NCI-H1092 (cell line): ENCODE measurements at places on chromosomes 1 and 21.
A peak's percentile ranks its signal among the peaks of the same experiment; 100 is the strongest.

DNA sequence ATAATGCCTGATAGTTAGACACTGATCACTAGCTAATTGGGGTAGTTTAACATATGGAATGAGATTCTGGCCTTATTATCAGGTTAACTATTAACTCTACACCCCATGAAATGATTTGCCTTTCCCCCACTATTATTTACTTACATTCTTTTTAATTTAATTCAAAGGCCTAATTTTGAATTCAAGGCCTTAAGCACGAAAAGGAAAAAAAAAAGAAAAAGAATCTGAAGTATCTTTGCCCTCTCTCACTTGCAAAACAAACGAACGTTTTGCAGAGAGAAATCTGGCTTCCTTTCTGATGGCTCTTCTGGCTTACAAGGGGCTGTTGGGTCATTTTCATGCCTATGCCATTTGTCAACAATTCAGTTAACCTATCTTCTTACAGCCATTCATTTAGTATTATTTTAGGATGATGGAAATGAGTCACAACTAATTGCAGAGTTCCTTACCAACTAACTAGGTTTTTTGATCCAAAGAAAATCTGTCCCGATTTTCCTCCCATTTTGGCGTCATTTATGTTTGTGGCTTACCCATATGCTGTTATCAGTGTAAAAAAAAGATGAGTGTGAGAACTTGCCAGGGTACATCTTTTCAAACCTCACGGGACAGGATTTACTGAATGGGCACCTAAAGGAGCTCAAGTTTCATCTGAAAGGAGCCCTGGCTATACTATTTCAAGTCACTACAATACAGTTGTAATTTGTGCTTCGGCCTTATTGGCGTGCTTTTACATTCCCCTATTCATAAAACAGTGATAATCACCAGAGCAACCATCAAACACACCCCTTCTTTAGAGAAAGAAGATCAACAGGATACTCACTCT lies 1.9 kb upstream of the ERRFI1 start:
- no peak for DNase-seq

DNA sequence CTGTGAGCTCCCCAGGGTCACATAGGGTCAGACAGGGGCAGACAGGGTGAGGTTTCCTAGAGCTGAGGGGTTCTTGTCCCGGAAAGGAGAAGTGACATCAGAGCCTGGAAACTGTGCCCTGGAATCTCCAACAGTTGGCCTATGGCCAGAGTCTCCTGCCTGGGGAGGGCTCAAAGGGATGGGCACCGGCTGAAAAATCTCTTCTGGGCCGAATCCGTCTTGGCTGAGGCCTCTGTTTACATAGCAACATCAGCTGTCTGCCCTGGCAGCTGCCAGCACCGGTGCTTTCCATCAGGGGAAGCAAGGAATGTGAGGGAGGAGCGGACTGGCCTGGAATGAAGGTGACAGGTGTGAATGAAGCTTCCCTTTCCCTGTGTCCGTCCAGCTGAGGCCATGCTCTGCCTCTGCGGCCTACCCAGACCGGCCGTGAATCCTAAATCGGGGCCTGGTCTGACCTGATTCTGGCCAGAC lies 30.7 kb downstream of the VASH2 start:
- peak; percentile 68 for DNase-seq

DNA sequence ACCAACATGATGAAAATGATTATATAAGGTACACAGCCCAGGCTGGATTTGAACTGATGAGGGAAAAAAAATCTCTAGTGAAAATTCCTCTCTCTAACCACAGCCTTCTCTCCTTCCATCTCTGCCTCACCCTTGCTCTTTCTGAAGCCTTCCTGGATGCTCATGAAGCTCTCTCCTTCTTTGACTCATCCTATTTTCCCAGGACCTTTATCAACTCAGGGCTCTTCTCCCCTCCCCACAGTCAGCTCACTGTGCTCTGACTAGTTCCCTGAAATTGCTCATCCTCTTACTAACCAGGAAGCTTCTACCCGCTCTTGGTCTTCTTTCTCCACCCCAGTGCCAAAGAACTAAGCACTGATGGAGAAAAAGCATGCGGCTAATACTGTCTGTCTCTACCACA lies 46.4 kb upstream of the ERG start:
- no peak for DNase-seq

DNA sequence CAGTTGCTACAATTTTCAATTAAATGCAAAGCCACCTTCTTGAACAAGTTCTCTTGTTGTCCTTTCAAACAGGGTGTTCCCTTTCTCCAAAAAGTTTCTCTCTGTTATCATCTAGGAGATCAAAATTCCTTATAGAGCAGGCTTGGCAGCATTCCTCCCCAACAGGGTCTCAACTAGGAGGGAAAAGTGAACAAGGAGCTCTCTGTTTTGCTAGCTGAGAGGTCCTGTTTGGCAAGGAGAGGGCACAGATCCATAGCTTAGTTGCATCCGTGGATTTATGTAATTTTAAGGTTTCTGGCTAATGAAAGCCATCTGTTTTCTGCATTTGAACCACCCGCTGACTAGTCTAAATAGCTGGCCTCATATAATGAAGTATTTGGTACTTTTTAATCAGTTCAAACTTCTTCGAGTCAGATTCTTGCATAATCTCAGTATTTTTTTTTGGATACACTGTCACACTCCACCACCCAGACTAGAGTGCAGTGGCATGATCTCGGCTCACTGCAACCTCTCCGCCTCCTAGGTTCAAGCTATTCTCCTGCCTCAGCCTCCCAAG lies 54.0 kb downstream of the APP start:
- DNase-seq, result no peak

DNA sequence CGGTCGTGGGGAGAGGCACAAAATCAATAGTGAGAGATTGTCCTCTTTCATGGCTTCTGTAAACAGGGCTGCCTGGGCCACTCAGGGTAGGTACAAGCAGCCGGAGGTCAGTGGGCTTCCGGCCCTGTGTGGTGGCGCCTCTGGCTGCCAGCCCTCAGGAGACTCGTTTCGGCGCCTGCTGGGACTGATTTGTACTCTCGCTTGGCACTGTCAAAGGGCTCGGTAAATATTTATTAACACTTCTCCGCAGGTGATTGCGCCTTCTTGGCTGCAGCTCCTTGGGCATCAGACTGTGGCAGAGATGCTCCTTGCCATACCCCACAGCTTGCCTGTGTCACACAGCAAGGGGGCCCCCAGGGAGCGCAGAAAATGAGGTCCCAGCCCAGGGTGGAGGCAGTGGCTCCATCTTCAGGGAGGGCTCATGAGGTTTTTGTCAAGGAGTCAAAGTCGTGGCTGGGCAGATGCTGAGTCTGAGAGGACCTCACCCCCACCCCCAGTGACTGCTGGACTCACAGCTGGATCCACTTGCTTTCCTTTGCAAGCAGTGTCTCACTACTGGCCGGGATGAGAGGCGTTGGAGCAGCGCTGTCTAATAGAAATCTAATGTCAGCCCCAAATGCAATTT lies 262.5 kb downstream of the GRIK3 start:
- peak; percentile 92 for DNase-seq

- DNase-seq, result no peak
Measured at GRCh38 chr21:26095131-26095530, 75.4 kb downstream of the APP start.

GRCh38 chr21:27168084-27168483 lies 201.2 kb upstream of the ADAMTS5 start:
- no peak for DNase-seq

GRCh38 chr1:31073044-31073443 lies 7.5 kb upstream of the PUM1 start:
- DNase-seq, result no peak

DNA sequence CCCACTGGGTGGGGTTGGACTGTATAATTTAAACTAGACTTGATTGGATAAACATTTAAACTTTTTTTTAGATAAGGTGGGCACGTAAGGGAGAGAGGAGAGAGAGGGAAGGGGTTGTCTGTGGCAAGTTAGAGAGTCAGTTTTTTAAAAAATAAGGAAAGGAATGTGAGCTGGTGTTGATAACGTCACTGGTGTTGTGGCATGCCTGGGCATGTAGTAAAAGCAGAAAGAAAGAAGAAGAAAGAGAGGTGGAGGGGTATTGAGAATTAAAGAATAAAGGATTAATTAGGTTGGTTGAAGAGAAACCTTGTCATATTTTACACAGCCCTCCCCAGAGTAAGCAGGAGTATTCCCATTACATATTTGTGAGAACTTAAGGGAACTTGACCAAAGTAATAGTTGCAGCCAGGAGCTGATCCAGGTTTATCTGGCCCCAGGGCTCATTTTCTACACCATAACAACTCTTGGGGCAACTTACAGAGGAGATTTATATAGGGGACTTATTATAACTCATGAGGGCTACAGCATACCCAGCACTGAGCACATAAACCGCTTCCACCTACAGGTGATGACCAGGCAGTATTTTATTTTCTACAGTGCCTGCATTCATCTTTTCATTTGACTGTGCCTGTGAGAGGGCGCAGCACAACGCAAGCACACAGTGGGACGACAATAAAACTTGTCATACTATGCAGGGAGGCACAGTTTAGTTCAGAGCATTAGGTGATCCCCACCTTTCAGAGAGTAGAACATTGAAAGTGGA lies 70.2 kb downstream of the CCDC30 start:
- no peak for DNase-seq

DNA sequence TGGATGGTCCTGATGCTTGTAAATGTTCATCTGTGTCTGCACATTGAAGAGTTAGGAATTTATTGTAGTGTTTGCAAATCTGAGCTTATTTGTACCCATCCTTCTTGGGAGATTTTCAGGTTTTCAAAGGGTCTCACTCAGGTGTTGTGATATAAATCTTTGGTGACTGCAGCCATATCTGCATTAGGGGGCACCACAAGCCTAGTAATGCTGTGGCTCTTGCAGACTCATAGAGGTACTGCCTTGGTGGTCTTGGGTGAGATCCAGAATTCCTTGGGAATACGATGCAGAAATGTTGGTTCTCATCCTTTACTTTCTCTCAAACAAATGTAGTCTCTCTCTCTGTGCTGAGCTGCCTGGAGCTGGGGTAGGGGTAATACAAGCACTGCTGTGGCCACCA lies 405.9 kb downstream of the TTLL7 start:
- peak; percentile 8 for DNase-seq

DNA sequence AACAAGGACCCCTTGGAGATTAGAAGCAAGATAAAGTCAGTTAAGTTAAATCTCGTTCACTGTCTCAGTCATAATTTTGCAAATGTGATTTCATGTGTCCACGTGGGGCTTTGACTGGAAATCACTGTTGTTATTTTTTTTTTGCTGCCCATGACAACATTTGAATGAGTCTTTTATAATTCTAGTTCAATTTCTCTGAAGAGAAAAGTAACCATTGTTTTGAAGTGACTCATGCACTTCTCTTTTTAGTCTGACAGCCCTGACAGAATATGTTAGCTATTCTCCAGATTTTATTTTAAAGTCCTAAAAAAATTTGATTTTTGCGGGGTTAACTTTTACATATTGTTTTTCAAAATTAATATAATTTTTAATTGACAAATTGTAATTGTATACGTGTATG lies 30.7 kb upstream of the NLRP3 start:
- no peak for DNase-seq

- no peak for DNase-seq
Measured at GRCh38 chr1:148372731-148373130, 110.4 kb downstream of the PPIAL4G start.

DNA sequence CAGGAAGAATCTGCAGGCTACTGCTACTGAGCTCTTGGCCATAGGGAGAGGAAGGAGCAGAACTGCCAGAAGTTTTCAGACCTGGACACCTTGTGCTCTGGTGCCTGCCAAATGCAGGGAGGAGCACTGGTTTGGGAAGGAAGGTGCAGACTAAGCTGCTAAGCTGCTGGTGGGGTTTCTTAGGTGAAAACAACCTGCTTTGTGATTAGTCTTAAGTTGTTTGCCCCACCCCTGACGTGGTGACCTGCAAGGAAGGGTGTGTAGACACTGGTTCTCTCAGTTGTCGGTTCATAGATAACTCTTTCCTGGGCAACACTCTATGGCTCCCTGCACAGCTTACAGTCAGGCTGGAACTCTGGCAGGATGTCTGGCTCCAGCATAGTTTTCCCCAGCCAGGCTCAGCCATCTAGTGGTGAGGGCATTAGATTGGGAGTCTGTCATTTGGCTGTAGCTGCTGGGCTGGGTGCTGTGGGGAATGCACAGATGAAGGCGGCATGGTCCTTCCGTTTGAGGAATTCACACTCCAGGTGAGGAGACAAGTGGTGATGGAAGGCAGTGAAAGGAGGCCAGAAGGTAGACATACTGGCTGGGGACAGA lies 10.3 kb upstream of the S100A10 start:
- no peak for DNase-seq

- no peak for DNase-seq
Measured at GRCh38 chr1:22780696-22781095, 70.1 kb downstream of the EPHB2 start.
